Activated CD8-positive, alpha-beta memory T cell treated with anti-CD3 and anti-CD28 coated beads for 4 hours (primary cell): ENCODE measurements at places on chromosomes 4 and X.

GRCh38 chr4:76584241-76585152 lies 149.5 kb downstream of the SHROOM3 start:
- DNase-seq = no peak

DNA sequence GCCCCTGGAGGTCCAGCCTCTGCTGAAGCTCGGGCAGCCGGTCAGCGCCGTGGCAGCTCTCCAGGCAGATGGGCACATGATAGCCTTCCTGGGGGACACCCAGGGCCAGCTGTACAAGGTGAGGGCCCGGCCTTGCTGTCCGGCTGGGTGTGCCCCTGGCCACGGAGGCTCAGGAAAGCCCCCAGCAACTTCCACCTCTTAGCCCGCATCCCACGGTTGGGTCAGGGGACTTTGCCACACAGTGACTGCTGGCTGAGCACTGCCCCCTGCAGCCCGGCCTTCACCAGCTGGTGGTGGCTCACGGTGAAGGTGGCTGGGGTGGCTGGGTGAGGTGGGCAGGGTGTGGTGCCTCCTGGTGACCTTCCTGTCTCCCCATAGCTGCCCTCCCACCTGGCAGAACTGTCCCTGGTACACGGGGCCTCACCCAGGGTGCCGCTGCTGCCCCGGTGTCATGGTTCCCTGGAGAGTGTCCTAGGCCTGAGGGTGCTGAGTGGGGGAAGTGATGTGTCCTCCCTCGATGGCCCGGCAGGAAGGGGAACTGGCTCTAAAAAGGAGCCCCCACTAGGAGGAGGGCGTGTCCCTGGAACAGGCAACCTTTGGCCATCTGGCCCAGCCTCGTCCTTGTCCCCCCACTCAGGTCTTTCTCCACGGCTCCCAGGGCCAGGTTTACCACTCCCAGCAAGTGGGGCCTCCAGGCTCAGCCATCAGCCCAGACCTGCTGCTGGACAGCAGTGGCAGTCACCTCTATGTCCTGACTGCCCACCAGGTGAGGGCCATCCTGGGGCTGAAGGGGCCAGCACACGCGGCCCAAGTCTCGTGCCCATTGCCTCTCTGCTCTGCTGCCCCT lies 4.5 kb downstream of the PLXNB3 start:
- no peak for DNase-seq

DNA sequence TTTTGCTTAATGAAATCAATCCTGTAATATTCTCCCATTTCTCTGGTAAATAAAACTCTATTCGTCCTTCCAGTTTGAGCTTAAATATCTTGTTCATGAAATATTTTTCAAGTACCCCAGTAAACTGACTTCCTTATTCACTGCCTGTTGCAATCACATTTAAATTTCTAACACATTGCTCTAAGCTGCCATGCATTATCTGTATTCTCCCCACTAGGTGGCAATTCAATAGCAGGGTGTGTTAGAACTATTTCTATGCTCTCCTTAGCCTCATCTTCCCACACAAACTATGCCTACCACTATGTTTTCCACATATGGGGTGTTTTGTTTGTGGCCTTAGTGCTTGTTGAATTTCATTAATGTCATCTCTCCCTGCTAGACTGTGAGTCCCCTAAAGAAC lies 377.1 kb upstream of the HS3ST1 start:
- DNase-seq = no peak

DNA sequence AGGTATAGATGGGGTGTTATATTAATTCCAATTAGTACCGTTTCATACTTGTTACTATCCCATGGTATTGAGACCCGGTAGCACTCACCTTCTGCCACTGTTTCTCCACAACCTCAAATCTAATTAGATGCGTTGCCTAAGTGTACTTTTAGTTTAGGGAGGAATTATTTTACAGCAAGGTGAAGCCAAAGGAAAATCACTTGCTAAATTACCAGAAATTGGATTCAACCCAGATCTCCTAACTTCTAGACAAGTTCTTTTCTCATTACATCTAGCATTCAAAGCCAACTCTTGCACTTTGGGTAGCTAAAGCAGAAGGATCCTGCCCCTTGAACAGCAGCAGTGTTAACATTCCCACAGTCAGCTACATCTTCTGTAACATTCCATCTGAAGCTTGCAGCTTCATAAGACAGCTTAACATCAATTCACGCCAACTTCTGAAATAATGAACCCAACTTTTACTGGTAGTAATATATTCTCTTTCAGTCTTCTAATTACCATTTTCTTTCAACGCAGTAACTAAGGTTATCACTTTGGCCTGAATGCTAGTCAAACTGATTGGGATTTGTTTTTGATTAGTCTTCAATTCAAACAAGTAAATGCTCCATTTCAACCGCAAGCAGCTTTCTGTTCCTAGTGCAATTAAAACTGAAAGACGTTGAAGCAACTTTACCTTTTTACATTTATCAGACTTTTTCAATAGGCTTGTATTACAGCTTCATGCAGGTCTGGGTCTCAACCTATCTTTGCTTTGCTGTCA lies 934 bp upstream of the SEC31A start:
- DNase-seq = no peak

- no peak for DNase-seq
Measured at GRCh38 chr4:5999830-6000365, 18.3 kb downstream of the C4orf50 start.

- DNase-seq = no peak
Measured at GRCh38 chr4:1208266-1208961, 36.0 kb upstream of the SPON2 start.

DNA sequence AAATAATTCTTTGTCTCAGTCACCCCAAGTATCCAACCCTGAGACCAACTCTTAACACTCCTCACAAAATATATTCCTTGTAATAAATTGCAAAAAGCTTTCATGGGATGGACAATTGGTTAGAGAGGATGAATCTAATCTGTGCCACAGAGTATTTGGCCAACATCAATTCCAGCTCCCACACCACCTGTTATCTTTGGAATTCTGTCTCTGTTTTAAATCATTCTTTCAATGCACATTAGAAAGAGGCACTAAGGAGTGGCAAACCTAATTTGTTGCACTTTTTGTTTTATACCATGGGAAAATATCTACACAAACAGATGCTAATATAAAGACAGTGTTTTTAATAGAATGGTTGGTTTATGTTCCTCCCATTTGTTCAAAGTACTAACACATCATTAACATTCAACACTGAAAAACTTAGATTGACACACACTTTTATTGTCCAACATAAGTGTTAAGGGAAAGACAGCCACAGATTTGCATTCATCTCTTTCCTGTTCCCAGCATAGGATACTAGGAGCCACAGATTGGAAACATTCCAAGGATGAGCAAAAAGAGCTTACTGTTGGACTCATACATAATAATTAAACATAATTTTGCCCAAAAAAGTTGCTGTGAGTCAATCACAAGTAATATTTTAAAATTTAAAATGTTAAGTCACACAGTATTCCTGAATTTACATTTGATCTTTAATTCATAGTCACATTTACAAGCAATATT lies 116.4 kb downstream of the PPA2 start:
- no peak for DNase-seq

GRCh38 chr4:66767442-66767841 lies 777.9 kb downstream of the CENPC start:
- DNase-seq = no peak

GRCh38 chrX:21873063-21873775 lies 17.4 kb downstream of the YY2 start:
- no peak for DNase-seq

- no peak for DNase-seq
Measured at GRCh38 chr4:71732706-71733105, 51.2 kb downstream of the GC start.

- DNase-seq = peak; percentile 41
Measured at GRCh38 chr4:11471618-11472017, 42.9 kb upstream of the HS3ST1 start.

- no peak for DNase-seq
Measured at GRCh38 chr4:102862016-102862415, 6.8 kb upstream of the CISD2 start.

DNA sequence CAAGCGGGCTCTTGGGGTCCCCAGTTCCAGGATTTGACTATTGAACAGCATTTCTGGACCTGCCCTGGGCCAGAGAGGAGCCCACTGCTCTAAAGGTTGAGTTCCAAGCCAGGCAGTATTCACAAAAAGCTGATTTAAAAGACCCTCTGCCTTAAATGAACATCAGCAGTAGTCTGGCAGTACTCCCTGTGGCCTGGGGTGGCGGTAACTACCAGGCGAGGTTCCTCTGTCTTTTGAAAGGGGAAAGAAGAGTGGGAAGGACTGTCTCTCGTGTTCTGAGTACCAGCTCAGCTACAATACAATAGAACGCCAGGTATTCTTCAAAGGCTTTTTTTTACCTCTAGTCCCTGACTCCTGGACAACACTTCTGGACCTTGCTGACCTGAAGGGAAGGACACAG lies 456.4 kb upstream of the TEX13C start:
- DNase-seq = no peak

DNA sequence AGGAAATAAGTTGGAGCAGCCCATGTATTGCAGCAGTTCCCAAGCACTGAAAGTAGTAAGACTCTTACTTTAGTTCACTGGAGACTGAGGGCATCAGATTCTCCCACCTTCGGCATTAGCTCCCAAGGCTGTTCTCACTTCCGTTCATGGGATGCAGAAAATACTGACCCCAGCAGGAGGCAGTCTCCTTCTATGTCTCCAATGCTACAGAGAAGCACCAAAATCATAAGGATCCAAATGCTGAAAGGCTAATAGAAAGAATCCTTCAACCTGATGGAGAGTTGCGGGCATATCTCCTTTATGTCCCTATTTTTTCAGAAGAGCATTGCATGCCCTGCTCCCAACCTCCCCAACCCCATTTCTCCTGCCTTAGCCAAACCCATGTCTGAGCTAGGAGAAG lies 32.4 kb downstream of the ADH7 start:
- DNase-seq = no peak

DNA sequence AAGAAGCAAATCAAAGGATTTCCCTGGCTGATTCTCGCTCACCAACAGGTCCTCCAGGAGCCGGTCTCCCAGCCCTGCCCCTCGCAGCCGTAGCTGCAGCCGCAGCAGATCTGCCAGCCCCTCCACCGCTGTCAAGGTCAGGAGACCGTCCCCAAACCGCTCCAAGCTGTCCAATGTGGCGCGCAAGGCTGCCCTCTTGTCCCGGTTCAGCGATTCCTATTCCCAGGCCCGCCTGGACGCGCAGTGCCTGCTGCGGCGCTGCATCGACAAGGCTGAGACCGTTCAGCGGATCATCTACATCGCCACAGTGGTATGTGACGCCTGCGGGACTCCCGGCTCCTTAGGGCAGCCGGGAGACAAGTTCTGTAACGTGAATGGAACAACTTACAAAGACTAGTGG lies 25.6 kb downstream of the SPATA18 start:
- DNase-seq = no peak

DNA sequence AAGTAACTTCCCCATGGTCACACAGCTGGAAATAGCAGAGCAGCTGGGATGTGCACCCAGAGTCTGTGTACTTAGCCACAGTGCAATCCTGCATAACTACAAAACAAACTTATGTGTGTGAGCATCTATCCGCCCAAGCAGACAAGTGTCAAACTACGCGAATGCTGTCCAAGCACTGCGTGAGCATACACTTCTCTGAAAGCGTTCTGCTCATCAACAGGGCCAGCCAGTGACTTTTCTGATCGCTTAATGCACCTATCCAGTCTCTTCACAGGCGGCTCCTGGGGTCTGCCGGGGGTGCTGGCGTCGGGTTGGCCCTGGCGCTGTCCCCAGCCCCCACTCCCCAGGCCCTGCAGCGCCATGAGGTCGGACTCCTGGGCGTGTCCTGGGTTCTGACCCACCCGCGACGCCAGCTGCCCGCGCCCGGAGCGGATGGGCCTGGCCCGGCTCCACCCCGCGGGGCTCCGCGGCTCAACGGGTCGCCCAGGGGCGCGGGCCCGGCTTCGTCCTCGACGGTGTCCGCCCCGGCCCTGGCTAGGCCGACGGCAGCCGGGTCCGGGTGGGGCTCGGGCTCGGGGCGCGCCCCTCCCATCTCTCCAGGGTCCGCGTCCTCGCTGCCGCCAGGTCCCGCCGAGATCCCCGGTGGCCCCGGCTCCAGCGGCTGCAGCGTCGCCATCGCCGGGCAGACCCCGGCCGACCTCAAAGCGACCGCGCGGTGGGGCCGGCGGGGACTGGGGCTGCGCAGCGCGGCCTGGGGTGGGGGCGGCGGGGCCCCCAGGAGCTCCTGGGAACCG lies 1.3 kb upstream of the ZNF141 start:
- DNase-seq = no peak

GRCh38 chrX:150316564-150316963 lies 46.6 kb upstream of the MAMLD1 start:
- DNase-seq = no peak

DNA sequence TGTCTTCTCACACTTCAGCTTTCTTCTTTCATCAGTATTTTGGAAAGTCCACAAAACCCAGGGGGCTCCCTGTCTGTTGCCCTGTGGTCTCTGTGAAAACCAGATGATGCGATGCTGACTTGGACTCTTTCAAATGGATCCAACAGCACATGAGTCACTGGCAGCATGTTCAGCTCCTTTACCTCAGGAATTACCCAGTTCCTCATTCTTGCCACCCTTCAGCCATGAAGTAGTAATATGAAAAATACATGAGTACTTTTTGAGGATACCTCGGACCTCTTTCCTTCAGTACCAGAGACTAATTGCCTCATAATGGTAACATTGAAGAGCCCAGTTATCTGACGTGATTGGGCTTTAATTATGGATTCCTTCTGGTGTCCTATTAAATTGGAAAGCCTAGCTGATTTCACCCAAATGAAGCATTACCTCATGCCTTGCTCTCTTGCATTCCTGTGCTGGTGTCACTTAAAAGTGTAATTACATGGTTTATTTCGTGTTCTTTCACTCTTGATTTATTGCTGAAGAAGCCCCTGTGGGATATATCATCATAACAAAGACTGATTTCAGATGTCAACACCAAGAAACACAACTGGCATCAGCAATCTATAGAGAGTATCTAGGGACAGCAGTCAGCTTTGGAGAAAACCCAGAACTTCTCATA lies 63.4 kb downstream of the NFKB1 start:
- peak; percentile 15 for DNase-seq

GRCh38 chrX:100424012-100424411 lies 13.9 kb upstream of the PCDH19 start:
- DNase-seq = no peak

- no peak for DNase-seq
Measured at GRCh38 chr4:2497931-2498330, 29.0 kb downstream of the RNF4 start.

DNA sequence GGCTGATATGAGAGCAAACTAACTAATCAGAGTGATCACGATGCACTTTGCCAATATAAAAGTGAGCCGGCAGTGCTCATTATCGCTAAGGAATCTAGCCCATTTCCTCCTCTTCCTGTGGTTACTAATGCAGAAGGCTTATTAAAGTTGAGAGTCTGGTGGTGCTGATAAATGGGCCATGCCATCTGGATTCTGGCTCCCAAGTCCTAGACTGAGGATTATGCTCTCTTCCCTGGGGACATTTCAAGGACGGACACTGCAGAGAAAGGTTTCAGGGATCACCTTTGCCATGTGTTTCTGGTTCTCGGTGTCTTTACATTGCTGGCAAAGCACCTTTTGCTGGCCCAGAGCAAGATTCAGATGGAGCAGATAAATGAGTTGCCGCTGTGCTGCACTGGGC lies 85.3 kb downstream of the RTL5 start:
- no peak for DNase-seq
